Regular cardiac myocyte (primary cell): ENCODE measurements at places on chromosomes 13 and 19. TPM values are rescaled to one million over a fixed set of nuclear protein-coding genes. Genes with fewer than 3 reads are reported as not detected.

Gene PLVAP
- 0.19 and 0.28 TPM in 2 replicates for total RNA-seq

Gene ZNF235
- total RNA-seq: 2.3 and 5.1 TPM in 2 replicates

Gene GPR12
- total RNA-seq: not detected in 2 replicates

Gene KLK4
- not detected in 2 replicates for total RNA-seq

Gene CYP2F1
- total RNA-seq: under 0.01 TPM in 1 of 2 replicates, not detected in the other

Gene TMEM221
- total RNA-seq: under 0.01 TPM in 1 of 2 replicates, not detected in the other

Gene SYCN
- not detected in 2 replicates for total RNA-seq

Gene DLEU7
- under 0.01 TPM in 1 of 2 replicates, not detected in the other for total RNA-seq

Gene DMKN
- 0.77 and 2.5 TPM in 2 replicates for total RNA-seq

Gene PGLYRP1
- not detected in 2 replicates for total RNA-seq

Gene ZNF528
- 17.1 and 26.5 TPM in 2 replicates for total RNA-seq

Gene NLRP11
- total RNA-seq: under 0.01 TPM in 1 of 2 replicates, not detected in the other

Gene ZNF439
- 7.3 and 14.1 TPM in 2 replicates for total RNA-seq

Gene CEACAM5
- total RNA-seq: not detected in 2 replicates

Gene C1QTNF9
- not detected in 2 replicates for total RNA-seq

Gene LILRA5
- not detected in 2 replicates for total RNA-seq

Gene STARD13
- total RNA-seq: 22.3 and 37.2 TPM in 2 replicates

Gene SH2D3A
- under 0.01 TPM in 1 of 2 replicates, not detected in the other for total RNA-seq

Gene SIGLECL1
- not detected in 2 replicates for total RNA-seq

Gene C5AR1
- 0.28 and 0.58 TPM in 2 replicates for total RNA-seq

Gene MATK
- under 0.01 TPM in 1 of 2 replicates, not detected in the other for total RNA-seq

Gene CHERP
- total RNA-seq: 2.0 and 4.2 TPM in 2 replicates

Gene N4BP2L1
- total RNA-seq: 0.58 and 8.2 TPM in 2 replicates

Gene C13orf42
- not detected in 2 replicates for total RNA-seq

Gene HNRNPM
- 26.5 and 117 TPM in 2 replicates for total RNA-seq

Gene TNFRSF19
- total RNA-seq: 3.1 and 6.2 TPM in 2 replicates

Gene CABP5
- not detected in 2 replicates for total RNA-seq
